ENCODE measurements at places on chromosomes 3 and 15.

GRCh38 chr15:75836959-75837334 is 6.3 kb upstream of the UBE2Q2 start:
- no peak for DNase-seq

DNA sequence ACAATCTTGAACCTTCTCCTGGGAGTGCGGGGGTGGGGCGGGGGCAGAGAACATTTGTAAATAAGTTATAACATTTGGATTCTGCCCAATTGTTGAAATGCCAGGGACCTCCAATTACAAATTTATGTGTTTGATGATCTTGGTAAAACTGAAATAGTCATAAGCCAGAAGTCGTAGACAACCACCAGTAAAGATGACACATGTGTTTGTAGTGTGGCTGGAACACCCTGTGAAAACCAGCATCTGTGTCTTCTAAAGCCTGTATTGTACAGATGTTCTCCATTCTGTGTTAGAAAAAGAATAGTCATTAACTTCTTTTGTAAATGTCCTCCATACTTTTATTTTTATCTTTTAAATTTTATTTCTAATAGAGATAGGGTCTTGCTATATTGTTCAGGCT is 61.8 kb downstream of the ARIH1 start:
- no peak for DNase-seq

DNA sequence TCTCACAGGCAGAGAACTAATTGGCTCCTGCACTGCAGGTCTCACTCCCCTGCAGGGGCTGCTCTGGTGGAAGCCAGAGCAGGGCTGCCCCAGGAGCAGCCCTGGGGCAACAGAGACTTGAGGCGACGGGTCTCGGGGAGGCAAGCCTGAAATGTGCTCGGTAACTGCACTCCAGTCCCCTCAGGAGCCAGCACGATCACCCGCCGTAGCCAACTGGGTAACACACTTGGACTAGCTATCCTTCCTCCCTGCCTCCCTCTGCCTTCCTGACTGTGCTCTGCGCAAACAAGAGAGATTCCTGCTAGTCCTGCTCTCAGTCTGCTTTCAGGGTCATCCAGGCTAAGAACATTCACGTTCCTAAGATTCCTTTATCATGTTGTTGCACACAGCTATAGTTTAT is 140.7 kb upstream of the NSMCE3 start:
- DNase-seq: no peak

GRCh38 chr3:122559906-122560305 is 4.2 kb downstream of the PARP9 start:
- no peak for DNase-seq

DNA sequence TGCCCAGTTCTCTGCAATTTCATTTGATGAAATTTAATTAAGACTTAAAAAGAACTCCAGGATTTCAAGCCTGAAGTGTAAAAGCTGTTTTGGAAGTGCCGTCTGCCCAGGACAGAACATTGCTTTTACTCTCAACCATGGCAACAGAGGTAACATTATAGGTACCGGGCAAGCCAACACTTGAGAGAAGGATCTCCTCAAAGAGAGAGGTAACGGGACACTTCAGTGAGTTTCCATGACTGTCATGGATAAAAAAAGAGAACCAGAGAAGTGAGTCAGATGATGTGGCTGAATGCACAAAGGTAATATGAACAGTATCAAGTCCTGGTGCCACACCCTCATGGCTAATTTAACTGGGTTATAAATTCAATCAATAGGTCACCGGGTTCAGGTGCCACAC is 130.2 kb upstream of the LMOD3 start:
- DNase-seq: no peak

- DNase-seq: no peak
Measured at GRCh38 chr3:23624305-23624704, 181.4 kb upstream of the UBE2E1 start.

Data from SHP77 (cell line).